ENCODE measurements at places on chromosomes 5 and 9. TPM values are rescaled to one million over a fixed set of nuclear protein-coding genes. Genes with fewer than 3 reads are reported as not detected.

GRCh38 chr5:176362233-176362490, 598 bp upstream of the KIAA1191 start:
- no peak for DNase-seq

DNA sequence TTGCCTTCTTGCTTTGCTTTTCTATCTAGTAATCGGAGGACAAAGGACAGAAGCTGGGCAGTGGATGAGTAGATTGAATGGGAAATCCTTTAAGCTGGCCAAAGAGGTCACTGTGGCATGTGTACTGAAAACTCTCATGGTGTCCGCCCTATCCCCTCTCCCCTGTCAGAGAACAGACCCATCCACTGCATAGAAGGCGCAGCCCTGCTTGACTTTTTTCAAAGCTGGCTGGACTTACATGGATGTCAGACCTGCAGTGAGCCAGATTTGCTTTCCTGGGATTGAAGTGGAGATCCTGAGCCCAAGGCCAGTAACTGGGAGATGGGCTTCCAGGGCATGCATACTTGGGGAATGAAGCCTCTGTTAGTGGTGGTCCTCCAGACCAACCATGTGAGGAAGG, 329.5 kb downstream of the TRPM3 start:
- no peak for DNase-seq

DNA sequence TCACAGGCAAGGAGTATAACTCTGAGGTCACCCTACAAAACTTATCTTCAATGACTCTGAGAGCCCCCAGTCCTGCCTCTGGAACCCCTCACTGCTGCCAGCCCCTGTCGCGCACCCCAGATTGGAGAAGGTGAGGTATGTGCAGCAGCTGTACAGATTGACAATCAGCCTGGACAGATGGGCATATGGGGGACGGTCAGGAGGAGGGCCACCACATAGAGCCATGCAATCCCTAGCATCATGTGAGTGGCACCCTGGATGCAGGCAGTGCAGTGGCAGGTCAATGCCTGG, 90.1 kb downstream of the LMX1B start:
- no peak for DNase-seq

DNA sequence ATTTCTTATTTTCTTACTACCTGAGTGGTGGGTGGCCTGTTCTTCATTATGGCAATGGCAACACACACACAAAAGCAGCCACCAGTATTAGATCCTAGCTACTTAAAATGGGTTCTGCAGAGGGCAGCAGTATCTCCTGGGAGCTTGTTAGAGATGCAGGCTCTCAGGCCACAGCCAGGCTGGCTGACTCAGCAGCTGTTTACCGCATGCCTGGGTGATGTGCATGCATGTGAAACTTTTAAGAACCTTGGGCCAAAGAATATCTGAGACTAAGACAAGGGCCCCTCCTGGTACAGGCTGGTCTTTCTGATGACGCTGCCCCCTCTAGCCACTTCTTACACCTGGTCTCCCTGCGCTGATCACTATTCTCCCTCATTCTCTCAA, 399.0 kb downstream of the MED10 start:
- DNase-seq, result no peak

DNA sequence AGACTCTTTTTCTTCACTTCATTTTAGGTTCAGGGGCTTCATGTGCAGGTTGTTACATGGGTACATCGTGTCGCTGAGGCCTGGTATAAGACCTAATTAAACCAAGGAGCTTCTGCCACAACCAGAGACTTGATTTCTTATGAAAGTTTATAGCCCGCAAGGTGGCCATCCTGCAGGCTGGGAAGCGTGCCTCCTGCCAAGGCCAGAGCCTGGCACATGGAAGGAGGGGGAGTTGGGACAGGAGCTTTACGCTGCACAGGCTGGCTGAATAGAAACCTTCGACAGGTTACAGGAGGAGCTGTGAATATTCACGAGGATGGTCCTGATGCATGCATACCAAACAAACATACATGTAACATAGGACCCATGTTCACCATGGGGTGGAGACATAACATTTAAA, 50.1 kb upstream of the SIMC1 start:
- DNase-seq, result no peak

DNA sequence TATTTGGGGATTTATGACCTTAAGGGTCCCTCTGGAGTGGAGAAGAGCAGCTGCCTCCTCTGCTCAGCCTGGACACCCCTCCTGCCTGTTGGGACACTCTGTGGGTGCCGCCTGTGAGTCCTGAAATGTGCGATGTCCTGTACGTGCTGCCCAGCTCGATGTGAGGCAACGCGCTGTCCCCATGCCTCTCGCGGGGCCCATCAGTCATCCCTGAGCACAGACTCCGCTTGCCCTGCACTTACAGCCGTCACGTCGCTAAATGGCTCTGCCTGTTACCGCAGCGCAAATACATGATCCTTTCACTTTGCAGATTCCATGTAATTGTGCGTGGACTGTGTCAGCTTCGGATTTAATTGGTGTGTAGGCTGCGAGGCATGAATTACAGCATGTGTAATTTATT, 27.1 kb downstream of the IRX4 start:
- no peak for DNase-seq

DNA sequence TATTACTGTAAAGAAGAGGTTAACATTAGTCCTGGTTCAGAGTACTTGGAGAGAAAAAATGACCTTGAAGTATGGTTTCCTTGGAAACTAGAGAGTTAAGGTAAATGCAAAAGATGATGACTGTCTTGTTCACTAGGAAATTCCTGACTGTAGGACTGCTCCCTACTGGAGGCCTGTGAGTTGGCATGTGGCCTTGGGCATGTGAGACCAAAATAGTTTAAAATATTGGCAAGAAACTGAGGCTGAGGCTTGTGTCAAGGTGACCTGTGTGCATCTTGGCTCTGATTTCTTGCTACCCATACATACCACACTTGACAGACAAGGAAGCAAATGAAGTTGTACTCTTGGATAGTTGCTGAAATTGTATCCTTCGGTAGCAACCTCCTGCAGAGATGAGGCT, 96.5 kb downstream of the TARS1 start:
- no peak for DNase-seq

- no peak for DNase-seq
These were observed 87.0 kb downstream of the ADAMTS2 start for GRCh38 chr5:179258001-179258921.

DNA sequence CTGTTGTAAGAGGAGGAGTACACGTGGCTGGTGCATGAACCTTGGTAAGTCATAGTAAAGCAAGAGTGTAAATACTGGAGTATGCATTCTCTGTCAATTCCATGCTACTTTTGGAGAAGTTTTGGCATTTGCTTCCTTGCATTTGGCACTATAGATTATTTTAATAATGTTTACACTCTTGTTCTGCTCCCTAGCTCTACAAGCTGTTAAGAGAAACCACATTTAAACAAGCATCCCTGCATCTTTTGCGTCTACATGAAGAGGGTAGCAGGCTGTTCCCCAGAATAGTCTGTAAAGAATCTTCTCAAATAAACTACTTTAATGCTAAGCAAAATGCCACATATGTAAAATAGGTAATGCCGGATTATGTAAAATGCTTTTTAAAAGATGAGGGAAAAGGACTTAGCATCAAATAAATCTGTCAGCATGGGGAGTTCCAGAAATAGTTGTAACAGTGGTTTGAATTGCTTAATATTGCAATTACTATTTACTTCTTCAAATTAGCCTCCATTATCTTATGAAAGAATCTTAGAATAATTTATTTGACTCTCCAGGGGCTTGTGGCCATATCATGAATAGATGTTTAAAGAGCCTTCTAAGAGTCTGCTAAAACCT, 2127.3 kb upstream of the WWC1 start:
- no peak for DNase-seq

GRCh38 chr5:40494631-40495236, 185.0 kb upstream of the PTGER4 start:
- no peak for DNase-seq

DNA sequence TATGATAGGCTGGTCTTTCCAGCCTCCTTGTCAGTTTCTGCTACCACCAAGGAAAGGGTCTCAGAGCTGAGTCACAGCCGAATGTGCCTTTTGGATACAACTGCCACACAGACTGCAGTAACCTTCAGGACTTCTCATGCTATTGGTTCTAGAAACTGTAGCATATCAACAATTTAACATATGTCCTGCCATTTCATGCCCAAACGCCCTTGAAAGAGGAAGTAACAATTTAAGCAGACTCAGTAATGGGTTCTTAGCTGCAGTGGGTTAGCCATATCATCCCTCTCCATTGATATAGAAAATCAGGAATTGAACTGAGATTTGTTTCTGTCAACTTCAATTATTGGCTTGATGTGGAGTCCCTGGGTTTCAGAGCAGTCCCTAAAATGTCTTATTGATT, 4.1 kb upstream of the CLK4 start:
- DNase-seq, result no peak

GRCh38 chr5:170186156-170186555, 46.6 kb upstream of the C5orf58 start:
- no peak for DNase-seq

GRCh38 chr5:135119481-135119880, 85.5 kb upstream of the PITX1 start:
- DNase-seq, result no peak

DNA sequence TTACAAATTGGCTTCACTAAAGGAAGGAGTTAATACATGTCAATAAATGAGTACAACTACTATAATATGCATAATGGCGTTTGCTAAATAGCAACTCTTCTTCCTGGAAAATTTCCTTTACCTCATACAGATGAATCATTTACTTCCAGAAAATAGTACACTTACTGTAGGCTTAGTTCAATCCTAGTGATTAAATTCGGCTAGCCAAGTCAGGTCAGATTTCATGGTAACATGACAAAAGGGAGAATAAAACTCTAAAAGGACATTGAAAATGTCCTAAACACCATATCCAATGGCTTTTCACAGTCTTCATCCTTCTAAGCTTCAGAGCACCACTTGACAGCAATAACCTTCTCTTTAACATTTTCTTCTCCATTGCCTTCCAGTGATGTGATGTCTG, 42.1 kb upstream of the ZFAND5 start:
- DNase-seq, result no peak

GRCh38 chr5:43099640-43100039, 21.1 kb upstream of the ZNF131 start:
- DNase-seq, result no peak

DNA sequence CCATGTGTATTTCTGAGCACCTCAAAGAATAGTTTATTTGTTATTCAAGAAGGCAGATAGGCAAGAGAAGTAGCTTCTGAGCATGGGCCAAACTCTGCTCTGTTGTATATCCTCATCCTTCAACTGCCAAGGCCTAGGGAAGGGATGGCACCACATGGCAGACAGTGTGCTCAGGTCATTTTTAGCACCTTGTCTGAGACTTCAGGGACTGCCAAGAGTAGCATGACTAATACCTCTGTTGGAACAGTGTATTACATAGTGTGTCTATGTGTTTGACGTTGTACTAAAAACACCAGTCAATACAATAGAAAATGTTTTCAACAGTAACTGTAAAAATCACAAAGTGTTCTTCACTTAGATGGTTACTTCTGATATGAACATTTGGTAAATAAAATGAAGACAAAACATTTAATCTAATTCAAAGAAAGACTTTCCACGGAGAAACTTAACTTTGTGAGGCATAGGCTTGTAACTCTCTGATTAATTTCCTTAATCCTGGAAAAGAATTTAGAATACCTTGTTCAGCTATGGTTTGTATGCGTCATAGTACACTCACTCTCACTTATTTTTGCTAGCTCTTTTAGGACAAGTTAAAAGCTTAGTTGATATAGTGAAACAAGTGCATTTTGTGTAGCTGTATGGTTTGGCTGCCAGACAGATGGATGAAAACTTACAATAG, 318.4 kb upstream of the RIOK2 start:
- no peak for DNase-seq

GRCh38 chr5:7925961-7926695, 57.2 kb downstream of the MTRR start:
- DNase-seq, result no peak

- DNase-seq, result no peak
These were observed 308.8 kb upstream of the TRPC7 start for GRCh38 chr5:136674178-136674577.

DNA sequence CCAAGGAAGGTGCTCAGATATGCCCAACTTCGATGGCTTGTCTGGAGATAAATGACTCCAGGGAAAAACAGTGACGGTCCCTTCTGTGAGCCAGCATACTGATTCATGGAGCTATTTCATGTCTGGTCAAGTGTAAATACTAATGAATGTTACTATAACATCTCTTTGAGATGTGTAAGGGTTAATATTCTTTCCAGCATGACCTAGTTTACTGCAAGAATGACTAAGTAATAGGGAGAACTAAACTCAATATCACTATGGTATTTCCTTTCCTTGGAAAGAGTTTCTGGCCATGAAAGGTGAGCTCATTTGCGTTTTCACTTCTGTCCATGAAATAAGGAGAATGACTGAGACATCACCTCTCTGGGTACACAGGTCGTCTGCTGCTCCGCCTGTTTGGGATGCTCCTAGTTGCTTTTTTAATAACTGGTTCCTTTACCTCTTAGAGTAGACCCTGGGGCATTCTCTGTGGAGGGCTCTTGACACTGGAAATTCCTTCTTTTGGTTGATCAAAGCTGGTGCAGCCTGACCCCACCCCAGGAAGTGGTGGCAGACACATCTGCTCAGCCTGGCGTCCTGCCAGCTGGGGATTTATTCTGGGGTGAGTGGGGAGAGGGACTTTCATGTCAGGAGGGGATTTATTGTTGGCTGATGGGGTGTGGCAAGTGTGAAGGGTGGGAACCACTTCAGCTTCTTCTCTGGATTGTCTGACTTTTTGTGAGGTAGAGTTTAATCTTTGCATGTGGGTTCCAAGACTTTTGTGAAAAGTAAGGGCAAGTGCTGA, 250.0 kb upstream of the MPDZ start:
- no peak for DNase-seq

GRCh38 chr9:115262477-115262876, 144.5 kb upstream of the TNC start:
- DNase-seq, result no peak

DNA sequence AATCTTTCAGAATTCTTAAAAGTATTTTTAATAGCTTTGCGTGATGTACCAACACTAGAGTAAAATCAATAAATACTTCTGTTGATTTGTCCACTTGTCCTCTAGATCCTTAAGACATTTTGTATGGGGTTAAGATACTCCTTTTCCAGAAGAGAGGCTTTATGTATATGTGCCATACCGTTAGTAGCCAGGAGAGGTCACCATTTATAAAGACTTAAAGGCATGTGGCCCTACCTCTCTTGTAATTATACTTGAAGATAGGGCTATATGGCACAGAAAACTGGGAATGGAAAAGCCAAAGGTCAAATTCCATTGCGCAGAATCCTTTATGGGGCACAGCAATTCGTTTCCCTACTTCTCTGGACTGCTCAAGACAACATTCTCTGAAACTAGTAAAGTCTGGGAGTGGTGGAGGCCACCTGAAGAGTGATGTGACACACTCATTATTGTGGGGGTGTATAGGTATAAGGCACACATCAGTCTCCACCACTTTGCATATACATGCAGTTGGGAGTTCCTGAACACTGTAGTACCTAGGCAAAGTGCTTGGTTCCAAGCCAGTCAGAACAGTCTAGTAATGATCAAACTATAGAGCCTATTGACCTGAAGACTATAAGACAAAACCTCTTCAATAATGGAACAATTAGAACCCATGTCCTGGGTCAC, 140.1 kb upstream of the FBXL17 start:
- peak; percentile 20 for DNase-seq

- no peak for DNase-seq
These were observed 240.2 kb downstream of the FBXL17 start for GRCh38 chr5:108141676-108142075.

Gene TUSC1
- 10.2 TPM for total RNA-seq

Gene SLC4A9
- total RNA-seq, result not detected

Gene MARCHF6
- 53.1 TPM for total RNA-seq

Gene NRARP
- total RNA-seq, result 14.0 TPM

Gene ANKRD55
- total RNA-seq, result 0.33 TPM

Gene UNC13B
- total RNA-seq, result 70.2 TPM

Gene HRCT1
- 2.4 TPM for total RNA-seq

Gene MEIKIN
- total RNA-seq, result not detected

Gene SLC26A2
- total RNA-seq, result 25.1 TPM

Gene TLE4
- 9.6 TPM for total RNA-seq

All from pulmonary artery endothelial cell (primary cell).